ENCODE measurements at places on chromosomes 4 and X. TPM values are rescaled to one million over a fixed set of nuclear protein-coding genes. Genes with fewer than 3 reads are reported as not detected.
A peak's percentile ranks its signal among the peaks of the same experiment; 100 is the strongest.

Gene SMR3B
- not detected for total RNA-seq

- DNase-seq: no peak
Measured at GRCh38 chr4:26372525-26373172, 51.8 kb downstream of the RBPJ start.

Gene OTC
- total RNA-seq: not detected

- no peak for DNase-seq
Measured at GRCh38 chr4:101020956-101021355, 326.4 kb downstream of the PPP3CA start.

Gene MAGEA1
- 0.13 TPM for total RNA-seq

GRCh38 chrX:137574102-137574783, 8.3 kb downstream of the ZIC3 start:
- no peak for DNase-seq

GRCh38 chr4:15945516-15945915, 7.0 kb upstream of the FGFBP1 start:
- no peak for DNase-seq

GRCh38 chr4:6184169-6184568, 16.2 kb downstream of the JAKMIP1 start:
- no peak for DNase-seq

DNA sequence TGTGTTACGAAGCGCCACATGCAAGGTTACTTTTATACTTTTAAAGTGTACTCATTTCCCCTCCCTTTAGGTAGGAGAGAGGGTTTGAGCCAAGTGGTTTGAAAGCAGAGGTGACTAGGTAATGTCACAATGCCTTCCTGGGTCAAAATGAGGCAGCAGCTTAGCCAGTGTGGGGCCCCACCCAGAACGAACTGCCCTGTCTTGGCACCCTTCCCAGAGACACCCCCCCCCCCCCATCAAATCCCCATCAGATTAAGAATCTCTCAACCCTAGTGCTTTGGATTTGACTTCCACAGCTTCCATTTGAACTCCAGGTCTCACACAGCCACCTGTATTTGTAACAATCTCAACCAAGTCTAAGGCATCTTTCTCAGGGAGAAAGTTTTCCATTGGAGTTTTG, 31.1 kb downstream of the BCOR start:
- DNase-seq: no peak

Gene GUCY1B1
- 8.1 TPM for total RNA-seq

Gene SSX2
- total RNA-seq: not detected

DNA sequence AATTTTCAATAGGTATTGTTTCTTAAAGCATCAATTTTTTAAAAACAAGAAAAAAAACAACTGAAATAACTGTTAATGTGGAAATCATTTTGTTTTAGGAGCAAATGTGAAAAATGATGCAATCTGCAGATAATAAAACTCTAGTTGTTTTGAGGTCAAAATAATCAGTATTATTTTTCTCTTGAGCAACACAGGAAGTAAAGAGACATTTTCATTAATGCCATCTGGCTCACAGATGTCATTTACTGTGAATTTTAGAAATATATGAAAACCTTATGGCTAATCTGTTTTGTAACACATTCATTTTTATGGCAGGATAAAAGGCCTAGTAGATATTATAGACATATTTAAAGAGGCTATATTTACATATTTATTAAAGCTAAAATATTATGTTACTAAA, 141.6 kb downstream of the PCDH18 start:
- DNase-seq: no peak

GRCh38 chr4:112884406-112884805, 165.0 kb upstream of the ANK2 start:
- no peak for DNase-seq

Gene CWH43
- 1.2 TPM for total RNA-seq

Gene SGCB
- 15.6 TPM for total RNA-seq

Gene SYP
- 4.8 TPM for total RNA-seq

Gene MAP3K15
- 0.44 TPM for total RNA-seq

Gene FLNA
- total RNA-seq: 800 TPM

Gene TMEM271
- total RNA-seq: not detected

DNA sequence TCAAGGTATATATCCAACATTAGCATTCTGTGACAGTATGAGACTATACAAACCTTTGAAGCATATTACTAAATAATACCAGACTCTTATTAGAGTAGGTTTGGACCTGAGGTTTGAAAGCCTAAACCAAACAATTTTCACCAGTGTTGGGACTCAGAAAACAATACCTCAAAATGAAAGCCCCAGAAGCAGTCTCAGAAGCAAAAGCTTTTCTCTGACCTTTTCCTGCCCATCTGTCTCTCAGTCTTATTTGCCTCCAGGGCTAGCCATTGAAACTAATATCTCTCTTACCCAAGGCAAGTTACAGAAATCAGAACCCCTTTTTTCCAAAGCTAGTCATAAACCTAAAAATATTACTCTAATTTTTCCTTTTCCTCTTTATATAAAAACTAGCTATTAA, 163.3 kb downstream of the PTCHD1 start:
- DNase-seq: no peak

Gene AR
- 3.0 TPM for total RNA-seq

Gene NEUROG2
- total RNA-seq: not detected

Gene BBS12
- 2.7 TPM for total RNA-seq

- DNase-seq: no peak
Measured at GRCh38 chr4:83974111-83974780, 438.3 kb downstream of the GPAT3 start.

Gene STS
- total RNA-seq: 5.2 TPM

GRCh38 chrX:101485212-101485949, at the start of gene ARMCX4:
Gene ARMCX4, plus strand, starts transcription at chrX:101485456. Its CDS starts 3,134 bp downstream, at chrX:101488590.
- peak; percentile 91 for DNase-seq

- no peak for DNase-seq
Measured at GRCh38 chr4:154714339-154715040, 29.3 kb upstream of the LRAT start.

- no peak for DNase-seq
Measured at GRCh38 chrX:40877887-40878286, 142.5 kb upstream of the MED14 start.

- no peak for DNase-seq
Measured at GRCh38 chr4:27048429-27049238, 188.0 kb downstream of the STIM2 start.

- peak; percentile 55 for DNase-seq
Measured at GRCh38 chr4:87848622-87849351, 16.0 kb downstream of the MEPE start.

Gene CRLF2
- 0.44 TPM for total RNA-seq

Gene RAB33A
- 0.91 TPM for total RNA-seq

DNA sequence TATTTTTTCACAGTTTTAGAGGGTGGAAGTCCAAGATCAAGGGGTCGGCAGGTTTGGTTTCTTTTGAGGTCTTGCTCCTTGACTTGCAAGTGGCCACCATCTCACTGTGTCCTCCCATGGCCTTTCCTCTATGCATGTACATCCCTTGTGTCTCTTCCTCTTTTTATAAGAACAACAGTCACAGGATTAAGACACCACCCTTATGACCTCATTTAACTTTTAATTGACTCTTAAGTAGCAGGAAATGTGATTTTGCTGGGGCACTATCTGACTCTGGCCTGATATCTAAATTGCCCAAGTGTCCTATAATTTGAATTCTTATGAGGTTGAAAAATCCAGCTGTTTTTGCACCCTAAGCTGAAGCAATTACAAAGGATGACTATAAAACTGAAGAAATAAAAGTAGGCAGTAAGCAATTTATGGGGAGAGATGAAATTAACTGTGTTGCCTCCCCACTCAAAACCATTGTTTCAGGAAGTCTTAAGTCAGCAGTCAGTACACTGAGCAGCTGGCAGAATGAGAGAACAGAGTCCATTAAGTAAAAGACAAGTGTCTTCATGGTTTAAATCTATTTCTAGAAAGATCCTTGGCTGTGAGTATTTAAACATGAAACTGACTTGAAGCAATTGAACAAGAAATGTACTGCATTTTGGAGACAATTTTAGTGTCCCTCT, 601.3 kb downstream of the SPRY1 start:
- DNase-seq: no peak

Gene CLOCK
- total RNA-seq: 25.3 TPM

DNA sequence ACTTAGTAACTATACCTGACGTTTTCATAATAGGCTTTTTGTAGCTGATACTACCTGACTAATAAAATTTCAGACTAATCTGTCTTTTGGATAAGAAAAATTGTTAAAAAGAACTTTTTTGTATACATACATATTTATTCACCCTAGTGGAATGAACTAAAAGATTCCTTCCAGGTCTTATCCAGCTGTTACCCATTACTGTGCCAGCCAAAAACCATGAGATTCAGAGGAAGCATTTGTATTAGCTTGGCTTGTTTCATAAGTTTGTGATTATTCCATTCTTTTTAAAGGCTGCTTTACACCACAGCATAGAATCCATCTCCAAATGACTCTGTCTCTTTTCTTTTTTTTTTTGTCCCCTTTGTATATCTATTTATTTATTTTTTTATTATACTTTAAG, 149.4 kb downstream of the FAT4 start:
- no peak for DNase-seq

DNA sequence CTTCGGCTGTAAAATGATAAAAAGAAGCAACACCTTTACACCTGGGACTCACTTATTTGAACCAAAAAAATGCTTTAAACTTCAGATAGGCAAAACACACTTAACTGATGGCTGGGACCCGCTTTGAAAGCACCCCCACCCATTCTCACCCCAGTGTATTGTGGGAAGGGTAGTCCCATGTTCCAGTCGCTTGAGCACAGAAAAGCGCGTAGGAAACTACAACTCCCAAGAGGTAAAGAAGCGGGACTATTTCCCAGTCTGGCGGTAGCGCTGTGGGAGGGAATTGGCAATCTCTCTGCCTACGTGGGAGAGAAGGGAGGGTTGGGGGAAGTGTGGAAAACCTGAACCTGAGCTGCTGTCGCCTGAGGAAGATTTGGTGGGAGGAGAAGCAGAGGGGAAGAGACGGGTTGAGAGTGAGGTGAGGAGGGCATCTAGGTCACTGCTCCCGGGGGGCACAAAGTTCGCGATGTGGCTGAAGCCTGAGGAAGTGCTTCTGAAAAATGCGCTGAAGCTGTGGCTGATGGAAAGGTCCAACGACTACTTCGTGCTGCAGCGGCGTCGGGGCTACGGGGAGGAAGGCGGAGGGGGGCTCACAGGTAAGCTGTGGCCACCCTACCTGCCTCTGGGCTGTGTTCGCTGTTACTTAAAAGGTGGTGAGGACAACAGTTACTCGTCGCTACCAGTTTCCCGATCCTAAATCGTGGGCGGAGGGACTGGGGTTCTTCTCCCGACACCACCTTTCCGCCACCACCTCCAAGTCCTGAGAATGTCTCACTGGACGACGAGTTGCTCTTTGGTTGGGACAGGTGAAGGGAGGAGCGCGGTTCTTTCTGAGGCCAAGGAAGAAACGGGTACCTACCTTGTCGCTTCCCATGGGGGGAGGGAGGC, at the start of gene TBC1D8B:
Gene TBC1D8B (plus strand): TSS at position 286 of the 888 bp plus-strand sequence. CDS start 181 bp downstream, at position 467.
- DNase-seq: peak; percentile 79

- no peak for DNase-seq
Measured at GRCh38 chr4:13611283-13611842, 16.2 kb downstream of the BOD1L1 start.

GRCh38 chrX:47502316-47503125, 19.5 kb upstream of the ZNF41 start:
- no peak for DNase-seq

Gene ZNF280C
- total RNA-seq: 3.8 TPM

GRCh38 chr4:1928356-1929239, 57.4 kb downstream of the NSD2 start:
- DNase-seq: no peak

Gene SLC25A4
- 46.1 TPM for total RNA-seq

Gene FOXP3
- total RNA-seq: not detected

DNA sequence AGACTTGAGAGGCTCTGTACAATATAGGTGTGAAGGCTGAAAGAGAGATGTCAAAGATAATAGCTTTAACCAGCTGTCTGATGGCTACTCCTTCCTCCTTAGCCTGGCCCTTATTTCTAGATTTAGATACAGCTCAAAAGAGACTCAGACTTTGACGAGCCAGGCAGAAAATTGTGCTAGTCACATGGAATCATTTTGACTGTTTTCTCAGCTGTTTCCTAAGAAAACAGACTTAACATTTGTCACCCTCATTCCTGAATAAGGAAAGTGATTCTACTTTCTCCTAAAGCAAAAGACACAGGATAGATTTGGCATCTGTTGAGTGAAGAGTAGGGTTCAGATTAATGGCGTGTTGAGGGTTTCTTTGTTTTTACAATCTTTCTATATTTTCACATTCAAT, 340.7 kb downstream of the DHX15 start:
- no peak for DNase-seq

DNA sequence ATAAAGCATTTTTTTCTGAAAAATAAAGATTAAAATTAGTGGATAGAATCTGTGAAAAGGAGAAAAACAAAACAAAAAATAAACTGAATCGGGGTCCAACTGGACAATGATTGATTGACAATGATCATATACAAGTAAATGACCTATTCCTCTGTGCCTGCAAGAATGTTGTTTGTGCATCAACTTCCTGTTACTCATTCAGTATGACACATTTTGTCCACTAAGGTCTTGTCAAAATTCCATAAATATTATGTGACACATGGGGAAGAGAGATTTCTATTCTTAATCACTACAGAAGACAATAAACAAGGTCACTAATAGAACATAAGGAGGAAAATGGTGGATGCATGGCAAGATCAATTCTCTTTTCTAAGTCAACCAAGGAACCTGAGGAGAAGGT, 54.9 kb downstream of the F8 start:
- no peak for DNase-seq

- no peak for DNase-seq
Measured at GRCh38 chrX:122788216-122788615, 395.9 kb upstream of the GRIA3 start.

- DNase-seq: no peak
Measured at GRCh38 chr4:101014417-101014816, 332.9 kb downstream of the PPP3CA start.

Gene ITM2A
- total RNA-seq: 23.4 TPM

DNA sequence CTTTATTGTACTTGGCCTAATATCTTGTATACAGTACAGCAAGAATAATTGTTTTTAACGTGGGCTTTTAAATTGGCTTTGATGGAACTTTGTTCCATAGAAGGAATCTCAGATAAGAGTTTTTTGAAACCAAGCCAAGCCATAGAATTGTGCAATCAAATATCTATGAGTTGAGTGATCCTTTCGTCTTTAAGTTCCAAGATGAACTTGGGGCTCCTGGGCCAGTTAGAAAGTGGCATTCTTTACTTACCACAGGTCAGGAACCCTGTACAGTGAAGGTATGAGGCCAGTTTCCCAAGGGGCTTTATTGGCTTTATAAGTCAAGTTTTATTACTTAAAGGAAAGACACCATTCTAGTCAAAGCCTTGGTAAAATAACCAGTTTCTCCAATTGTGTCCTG, 2104.2 kb downstream of the PCDH7 start:
- DNase-seq: no peak

DNA sequence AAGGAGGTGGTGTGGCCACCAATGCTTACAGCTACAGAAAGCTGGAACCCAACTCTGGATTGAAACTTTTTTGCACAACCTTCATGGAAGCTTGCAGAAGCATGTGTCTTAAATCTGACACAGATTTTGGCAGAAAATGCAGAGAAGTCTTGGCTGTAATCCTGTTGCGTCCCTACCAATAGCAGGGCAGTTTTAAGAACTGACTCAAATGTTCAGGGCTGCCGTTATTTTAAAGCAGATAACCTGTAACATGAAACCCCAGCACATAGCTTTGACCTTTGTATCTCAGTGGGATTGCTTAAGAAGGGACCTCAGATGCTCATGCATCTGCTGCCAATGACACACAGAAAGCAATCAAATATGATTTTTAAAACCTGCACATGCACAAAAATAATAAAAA, at the start of gene VEGFD:
Gene VEGFD (minus strand): TSS at position 110 of the 400 bp plus-strand sequence. CDS start 467 bp downstream, outside the sequence.
- DNase-seq: no peak

- DNase-seq: no peak
Measured at GRCh38 chr4:36332782-36333131, 51.3 kb downstream of the DTHD1 start.

- DNase-seq: no peak
Measured at GRCh38 chr4:20676501-20677197, 23.6 kb upstream of the PACRGL start.

Gene GABRE
- 58.5 TPM for total RNA-seq

All from upper lobe of left lung (tissue), 6 donors.